NCI-H187 treated with DMSO at 0.1 percent for 48 hours (cell line): ENCODE measurements at places on chromosomes 1 and 21.

GRCh38 chr1:171994293-171994692 lies 153.0 kb downstream of the DNM3 start:
- no peak for DNase-seq

GRCh38 chr1:95226781-95227660 lies 7.0 kb upstream of the RWDD3 start:
- no peak for DNase-seq

DNA sequence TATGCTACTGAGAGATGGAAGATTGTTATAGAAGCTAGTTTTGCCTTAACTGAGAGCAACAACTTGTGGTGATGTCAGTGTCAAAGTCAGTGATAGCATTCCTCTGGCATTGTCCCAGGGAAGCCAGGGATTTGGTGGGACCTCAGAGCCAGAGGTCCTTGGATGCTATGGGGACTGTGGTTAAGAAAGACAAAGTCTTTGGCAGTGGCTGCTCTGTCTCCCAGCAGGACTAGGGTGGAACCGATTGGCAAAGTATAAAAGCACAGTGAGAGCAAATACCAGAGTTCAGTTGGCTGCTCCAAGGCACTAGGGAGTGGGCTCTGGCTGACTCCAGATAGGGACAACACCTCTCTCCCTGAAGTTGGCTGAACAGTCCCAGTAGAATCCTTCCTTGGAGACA lies 104.8 kb downstream of the GDAP2 start:
- no peak for DNase-seq

- DNase-seq, result no peak
These were observed 624 bp downstream of the RIPK4 start for GRCh38 chr21:41765973-41766882.

DNA sequence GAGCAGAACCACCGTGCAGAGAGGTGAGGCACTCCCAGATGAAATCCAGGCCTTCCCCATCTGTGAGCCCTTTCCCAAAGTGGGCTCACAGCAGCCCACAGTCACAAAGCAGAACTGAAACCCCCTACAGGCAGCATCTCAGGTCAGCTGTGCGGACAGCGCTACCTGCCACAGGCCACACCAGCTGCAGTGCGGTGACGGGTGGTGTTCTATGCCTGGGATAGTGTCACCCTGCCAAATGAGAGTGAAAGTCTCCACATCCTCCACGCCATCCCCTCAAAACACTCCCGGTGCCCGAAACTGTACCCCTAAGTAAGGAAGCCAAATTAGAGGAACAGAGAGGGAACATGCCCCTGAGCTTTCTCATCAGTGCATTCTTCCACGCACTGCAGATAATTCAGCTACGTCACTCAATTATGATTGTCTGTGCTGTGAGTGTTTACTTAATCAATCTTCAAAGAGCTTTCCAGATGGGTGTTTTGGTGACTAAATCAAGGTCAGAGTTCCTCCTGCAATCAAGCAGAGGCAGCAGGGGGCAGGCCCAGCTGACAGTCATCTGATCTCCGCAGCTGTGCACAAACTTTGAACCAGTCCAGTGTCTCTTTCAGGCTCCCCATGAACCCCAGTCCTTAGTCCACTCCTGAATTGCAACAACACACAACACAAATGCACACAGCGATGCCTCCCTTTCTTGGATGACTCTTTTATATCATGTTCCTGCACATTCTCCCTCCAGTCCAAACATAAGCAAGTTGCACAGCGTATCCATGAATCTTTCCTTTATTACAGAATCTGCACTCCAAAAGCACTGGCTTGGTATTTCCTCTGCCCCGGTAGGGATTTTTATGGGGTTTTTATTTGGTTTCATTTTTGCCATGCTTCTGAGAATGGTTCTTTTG lies 150.0 kb downstream of the TOMM20 start:
- no peak for DNase-seq

DNA sequence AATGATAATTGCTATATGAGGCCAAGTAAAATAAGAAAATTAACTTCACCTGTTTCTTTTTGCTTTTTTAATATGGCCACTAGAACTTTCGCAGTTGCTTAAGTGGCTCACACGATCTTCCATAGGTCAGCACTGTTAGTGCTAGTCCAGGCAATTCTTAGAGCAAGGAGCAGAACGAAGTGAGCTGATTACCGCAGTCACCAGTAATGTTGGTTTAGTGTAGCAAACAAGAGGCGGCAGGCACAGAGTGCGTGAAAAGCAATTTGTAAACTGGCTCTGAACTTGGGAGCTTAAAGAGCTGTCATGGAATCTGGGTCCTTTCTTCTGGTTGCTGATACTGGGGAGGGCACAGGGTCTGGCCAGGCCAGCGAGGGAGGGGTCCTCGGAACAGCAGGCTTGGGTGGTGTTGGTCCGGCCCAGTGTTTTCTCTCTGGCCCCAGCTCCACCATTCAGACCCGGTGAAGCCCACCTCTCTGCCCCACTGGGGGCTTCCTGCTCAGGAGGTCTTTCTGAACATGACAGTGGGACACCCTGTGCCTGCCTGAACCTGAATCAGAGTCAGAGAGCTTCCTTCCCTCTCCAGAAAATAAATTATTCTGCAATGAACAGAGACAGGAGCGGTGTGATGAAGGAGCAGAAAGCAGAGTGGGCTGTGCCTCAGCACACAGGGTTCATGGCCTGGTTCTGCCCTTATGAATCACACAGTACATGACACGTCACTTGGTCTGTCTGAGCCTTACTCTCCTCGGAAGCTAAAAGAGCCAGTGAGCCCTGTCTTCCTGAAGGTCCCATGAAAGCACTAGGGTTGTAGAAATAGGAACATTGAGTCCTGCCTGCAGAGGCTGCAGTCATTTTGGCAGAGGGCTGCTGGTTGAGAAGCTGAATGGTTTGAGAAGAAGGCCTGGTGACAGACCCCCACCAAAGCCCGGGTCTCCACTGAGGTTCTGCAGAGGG lies 11.9 kb downstream of the ETS2 start:
- DNase-seq, result no peak

GRCh38 chr1:227856147-227856858 lies 40.8 kb downstream of the PRSS38 start:
- DNase-seq, result no peak

- no peak for DNase-seq
These were observed 149.3 kb downstream of the PCBP3 start for GRCh38 chr21:45792682-45793383.

- DNase-seq, result no peak
These were observed 58.5 kb downstream of the ATP2B4 start for GRCh38 chr1:203685168-203685567.

- no peak for DNase-seq
These were observed 2.4 kb upstream of the KRTAP10-11 start for GRCh38 chr21:44643741-44644310.

DNA sequence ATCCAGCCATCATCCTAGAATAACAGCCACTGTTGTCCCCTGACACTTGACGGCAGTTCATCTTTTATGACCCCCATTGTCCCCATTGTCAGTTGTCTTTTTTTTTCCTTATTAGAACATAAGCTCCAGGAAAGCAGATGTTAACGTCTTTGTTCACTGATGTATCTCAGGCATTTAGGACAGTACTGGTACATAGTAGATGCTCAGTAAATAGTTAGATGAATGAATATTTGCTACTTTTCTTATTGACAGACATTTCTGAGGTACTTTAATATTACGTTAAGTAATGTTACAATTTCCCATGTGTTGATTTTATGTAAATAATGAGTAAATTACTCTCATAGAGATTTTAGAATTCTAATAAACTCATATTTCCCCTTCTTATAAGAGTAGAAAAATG lies 69.5 kb downstream of the ADARB1 start:
- no peak for DNase-seq

DNA sequence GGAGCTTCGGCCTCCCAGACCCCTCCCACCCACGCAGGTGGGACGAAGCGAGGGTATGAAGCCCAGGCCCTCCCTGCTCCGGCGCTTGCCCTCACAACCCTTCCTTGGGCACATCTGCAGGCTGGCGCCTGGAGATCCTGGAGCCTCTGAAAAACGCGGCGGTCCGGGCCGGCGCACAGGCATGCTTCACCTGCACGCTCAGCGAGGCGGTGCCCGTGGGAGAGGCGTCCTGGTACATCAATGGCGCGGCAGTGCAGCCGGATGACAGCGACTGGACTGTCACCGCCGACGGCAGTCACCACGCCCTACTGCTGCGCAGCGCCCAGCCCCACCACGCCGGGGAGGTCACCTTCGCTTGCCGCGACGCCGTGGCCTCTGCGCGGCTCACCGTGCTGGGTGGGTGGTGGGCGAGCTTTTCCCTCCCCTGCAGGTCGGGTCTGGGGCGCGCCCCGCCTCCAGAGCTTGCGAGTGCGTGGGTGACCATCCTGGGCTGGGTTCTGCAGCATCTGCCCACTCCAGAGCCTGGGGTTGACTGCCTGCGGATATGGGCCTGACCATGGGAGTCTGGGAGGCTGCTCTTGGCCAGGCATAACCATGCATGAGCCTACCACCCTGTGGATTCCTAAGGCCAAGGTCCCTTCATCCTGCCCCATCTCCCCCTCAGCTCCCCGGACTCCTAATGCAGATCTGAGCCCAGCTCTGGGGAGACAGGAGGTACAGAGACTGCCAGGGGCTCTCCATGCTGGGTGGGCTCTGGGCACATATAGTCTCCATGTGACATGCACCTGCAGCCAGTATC lies 89.8 kb downstream of the TRIM11 start:
- no peak for DNase-seq

DNA sequence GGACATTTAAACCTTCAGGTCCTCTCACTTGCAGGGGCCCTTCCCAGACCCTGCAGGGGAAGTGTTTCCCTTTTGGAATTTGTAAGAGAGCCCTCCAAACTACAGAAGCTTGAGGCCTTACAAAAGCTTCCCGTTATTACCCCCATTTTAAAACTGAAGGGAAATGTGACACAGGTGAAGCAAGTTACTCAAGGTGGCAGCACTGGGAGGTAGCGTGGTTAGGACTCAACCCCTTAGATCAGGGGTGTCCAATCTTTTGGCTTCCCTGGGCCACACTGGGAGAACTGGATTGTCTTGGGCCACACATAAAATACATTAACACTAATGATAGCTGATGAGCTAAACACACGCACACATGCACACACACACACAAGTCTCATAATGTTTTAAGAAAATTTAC lies 15.8 kb upstream of the ZC3H12A start:
- DNase-seq, result no peak

- no peak for DNase-seq
These were observed 3.1 kb downstream of the TMEM125 start for GRCh38 chr1:43272576-43273571.

DNA sequence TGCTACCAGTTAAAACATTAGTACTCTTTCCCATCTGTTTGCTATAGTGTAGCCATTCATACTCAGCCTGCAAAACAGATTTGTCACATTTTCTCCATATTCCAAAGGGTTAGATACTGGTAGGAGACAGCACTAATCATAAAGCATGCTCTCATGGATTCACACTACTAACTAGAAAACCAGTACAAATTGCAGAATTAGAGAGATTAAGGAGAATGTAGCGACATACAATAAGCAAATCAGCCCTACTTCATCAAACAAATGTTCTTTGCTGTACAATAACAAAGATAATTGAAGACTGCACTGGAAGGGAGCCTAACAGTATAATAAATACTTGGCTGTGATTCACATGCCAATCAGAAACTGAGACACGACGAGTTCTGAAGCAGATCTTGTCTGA lies 368.0 kb upstream of the PRMT6 start:
- DNase-seq, result no peak

GRCh38 chr1:59703918-59704378 lies 110.8 kb upstream of the HOOK1 start:
- DNase-seq, result no peak

- no peak for DNase-seq
These were observed 233.3 kb upstream of the C1orf174 start for GRCh38 chr1:4133297-4133938.

- no peak for DNase-seq
These were observed 3.2 kb downstream of the JMJD4 start for GRCh38 chr1:227731696-227732585.

DNA sequence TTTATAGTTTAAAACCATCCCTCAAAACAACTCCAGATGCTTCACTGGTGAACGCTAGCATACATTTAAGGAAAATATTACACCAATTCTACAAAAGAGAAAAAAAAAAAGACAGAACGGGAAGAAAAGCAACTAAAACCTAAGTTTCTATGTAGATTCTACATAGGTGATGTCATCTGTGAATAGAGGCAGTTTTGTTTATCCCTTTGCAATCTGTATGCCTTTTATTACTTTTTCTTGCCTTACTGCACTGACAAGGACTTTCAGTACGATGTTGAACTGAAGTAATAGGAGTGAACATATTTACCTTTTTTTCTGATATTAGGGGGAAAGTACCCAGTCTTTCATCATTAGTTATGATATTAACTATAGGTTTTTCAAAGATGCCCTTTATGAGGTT lies 101.7 kb upstream of the HAO2 start:
- no peak for DNase-seq

DNA sequence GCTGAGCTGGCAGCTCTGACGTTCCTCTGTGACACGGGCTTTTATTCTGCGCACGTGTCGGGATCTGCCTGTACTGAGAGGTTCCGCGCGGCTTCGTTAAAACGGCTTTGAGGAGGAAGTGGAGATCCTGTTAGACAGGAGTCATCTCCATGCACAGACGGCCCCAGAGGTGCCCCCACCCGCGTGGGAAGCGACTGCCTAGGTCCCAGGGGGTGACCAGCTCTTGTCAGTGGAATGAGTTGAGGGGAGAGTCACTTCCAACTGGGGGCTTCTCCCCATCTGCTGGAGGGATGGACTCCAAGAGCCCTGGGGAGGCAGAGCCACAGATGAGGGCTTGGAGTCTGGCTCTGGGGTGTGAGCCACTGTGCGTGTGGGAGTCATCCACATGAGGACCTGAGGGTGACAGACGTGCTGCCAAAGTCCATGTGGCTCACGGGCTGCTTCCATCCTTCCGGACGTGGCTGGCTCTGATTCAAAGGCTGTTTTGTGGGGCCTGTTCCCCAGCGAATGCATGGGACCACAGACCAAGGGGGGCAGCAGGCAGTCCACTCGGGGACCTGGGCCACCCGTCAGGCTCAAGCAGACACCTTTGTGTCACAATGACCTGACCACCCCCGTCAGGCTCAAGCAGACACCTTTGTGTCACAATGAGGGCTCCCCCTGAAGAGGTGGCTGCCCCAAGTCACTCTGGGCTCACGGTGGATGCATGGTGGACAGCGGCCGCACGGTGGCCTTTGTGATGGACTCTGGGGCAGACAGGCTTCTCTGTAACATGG lies 26.8 kb downstream of the PTTG1IP start:
- DNase-seq, result no peak

GRCh38 chr21:24294171-24294570 lies 1313.1 kb downstream of the MRPL39 start:
- DNase-seq, result no peak

- no peak for DNase-seq
These were observed 633.1 kb upstream of the CHRM3 start for GRCh38 chr1:238753252-238753651.

GRCh38 chr1:212290608-212291007 lies 5.4 kb downstream of the PPP2R5A start:
- no peak for DNase-seq

- no peak for DNase-seq
These were observed 25.1 kb downstream of the USP24 start for GRCh38 chr1:55190109-55190508.

- DNase-seq, result no peak
These were observed 19.4 kb downstream of the ENO1 start for GRCh38 chr1:8858888-8859706.
